B cell (primary cell): ENCODE measurements at places on chromosomes 4 and X. TPM values are rescaled to one million over a fixed set of nuclear protein-coding genes. Genes with fewer than 3 reads are reported as not detected.

Gene NXF2B
- not detected in 2 replicates for polyA plus RNA-seq

Gene GNRHR
- polyA plus RNA-seq = not detected in 2 replicates

Gene SNCA
- 0.48 and 0.71 TPM in 2 replicates for polyA plus RNA-seq

Gene IBSP
- not detected in 2 replicates for polyA plus RNA-seq

Gene ARAF
- polyA plus RNA-seq = 97.9 and 116 TPM in 2 replicates

Gene XAGE2
- not detected in 2 replicates for polyA plus RNA-seq

Gene EOLA1
- 61.5 and 109 TPM in 2 replicates for polyA plus RNA-seq

Gene MAGEA10
- not detected in 2 replicates for polyA plus RNA-seq

Gene FAAH2
- polyA plus RNA-seq = 0.37 and 0.85 TPM in 2 replicates

Gene PCDH18
- polyA plus RNA-seq = not detected in 2 replicates

DNA sequence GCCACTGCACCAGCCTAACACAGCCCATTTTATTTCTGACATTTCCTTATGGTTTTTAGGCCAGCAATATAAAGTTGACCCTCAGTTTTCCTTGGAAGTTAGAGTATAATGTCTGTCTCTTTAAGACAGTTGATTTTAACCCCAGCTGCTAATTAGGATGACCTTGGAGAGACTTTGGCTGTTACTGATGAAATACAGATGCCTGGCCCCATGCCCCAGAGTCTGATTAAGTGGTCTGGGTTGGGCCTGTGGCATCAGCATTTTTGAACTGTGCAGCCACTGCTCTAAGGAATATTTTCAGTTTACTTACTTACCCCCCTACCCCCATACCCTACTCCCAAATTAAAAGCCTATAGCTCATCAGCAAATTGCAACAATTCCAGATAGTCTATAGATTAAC is 85.8 kb downstream of the DCLK2 start:
- H3K4me3 ChIP-seq = no peak overlapping the region
- H3K4me1 ChIP-seq = no peaks in the 10 kb centered on the region
- no peak for DNase-seq
- no peak overlapping the region for H3K27ac ChIP-seq

GRCh38 chr4:153292897-153293741 is 51.4 kb upstream of the MND1 start:
- H3K27ac ChIP-seq = no peak overlapping the region
- no peaks in the 10 kb centered on the region for H3K36me3 ChIP-seq
- DNase-seq = no peak
- H3K4me3 ChIP-seq = no peak overlapping the region
- H3K27me3 ChIP-seq = no peaks in the 10 kb centered on the region

DNA sequence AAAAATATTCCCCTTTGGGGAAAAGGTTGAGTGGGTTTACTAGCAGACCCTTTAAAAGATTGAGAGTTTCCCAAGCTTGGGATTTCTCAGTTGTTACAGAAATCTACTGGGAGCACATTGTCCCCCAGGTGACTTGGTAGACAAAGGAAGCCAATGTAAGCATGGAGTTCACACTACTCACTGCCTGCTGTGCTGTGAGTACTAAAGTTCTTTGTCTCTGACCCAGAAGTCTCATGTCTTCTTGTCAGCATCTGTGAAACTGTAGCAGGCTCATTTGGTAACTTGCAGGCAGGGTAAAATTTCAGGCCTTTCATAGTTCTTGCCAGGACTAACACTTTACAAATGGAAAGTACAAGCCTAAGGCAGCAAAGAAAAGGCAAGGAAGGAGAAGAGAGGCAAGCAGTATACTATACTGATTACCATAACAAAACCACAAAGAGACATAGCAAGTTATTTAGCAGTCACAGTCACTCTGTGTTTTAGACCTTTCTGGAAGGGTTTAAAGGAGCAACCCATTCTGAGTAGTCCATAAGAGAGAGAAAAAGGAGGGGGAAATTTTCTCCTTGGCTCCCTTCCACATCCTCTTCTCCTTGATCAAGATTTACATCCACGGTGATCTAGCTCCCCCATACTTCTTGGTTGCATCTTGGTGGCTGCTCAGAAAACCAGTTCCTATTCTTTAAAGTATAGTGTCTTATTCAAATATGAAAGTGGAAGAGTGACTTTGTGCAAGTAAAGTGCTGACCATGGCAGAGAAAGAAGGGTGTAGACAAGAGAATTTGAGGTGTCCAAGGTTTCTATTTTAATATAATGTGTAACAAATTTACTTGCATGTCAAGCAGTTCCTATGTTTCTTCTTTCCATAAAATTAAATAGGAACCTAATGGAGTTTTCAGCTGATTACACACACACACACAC is 160.0 kb upstream of the PDE5A start:
- H3K27me3 ChIP-seq = no peaks in the 10 kb centered on the region
- H3K36me3 ChIP-seq = no peaks in the 10 kb centered on the region
- H3K4me1 ChIP-seq = no peaks in the 10 kb centered on the region
- H3K27ac ChIP-seq = no peak overlapping the region

DNA sequence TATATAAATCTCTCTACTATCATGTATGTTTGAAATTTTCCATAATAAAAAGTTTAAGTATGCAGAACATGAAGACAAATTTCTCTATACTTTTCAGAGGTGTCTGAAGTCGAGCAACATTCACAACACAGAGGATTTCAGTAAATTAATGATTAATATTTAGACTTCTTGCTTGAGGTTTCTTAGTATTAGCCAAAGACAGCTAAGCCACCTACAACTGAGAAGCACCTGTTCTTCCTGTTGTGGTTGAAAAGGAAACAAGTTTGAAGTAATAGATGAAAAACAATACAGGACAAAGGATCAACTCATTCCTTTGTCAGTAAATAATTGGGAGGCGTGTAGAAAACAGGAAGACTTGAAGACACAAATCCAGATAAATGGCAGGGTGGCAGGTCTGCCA is 21.1 kb downstream of the SCML1 start:
- no peaks in the 10 kb centered on the region for H3K4me1 ChIP-seq
- no peak overlapping the region for H3K4me3 ChIP-seq
- DNase-seq = no peak
- H3K36me3 ChIP-seq = no peaks in the 10 kb centered on the region
- no peak overlapping the region for H3K27ac ChIP-seq

- no peak overlapping the region for H3K27ac ChIP-seq
- H3K27me3 ChIP-seq = no peaks in the 10 kb centered on the region
- H3K4me1 ChIP-seq = no peaks in the 10 kb centered on the region
Measured at GRCh38 chr4:83636930-83637329, 101.0 kb downstream of the GPAT3 start.

DNA sequence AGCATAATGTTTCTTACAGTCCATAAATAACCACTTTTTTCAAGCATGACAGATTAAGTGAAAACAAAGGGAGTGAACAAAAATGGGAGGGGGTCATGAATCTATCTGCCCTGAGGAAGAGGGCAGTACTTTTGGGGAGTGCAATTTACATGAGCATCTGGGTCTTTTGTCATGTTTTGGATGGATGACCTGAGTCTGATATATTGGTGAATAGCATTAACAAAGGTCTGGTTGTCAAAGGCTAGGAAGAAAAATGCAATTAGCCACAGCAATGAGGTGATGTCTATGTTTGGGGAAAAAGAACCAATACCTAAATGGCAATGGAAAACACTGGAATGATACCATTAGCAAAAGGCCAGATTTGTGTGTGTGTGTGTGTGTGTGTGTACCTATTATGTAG is 15.1 kb upstream of the MAD2L1 start:
- H3K4me1 ChIP-seq = no peaks in the 10 kb centered on the region
- DNase-seq = no peak
- H3K4me3 ChIP-seq = no peak overlapping the region
- H3K27ac ChIP-seq = no peak overlapping the region
- no peaks in the 10 kb centered on the region for H3K36me3 ChIP-seq
- H3K27me3 ChIP-seq = no peaks in the 10 kb centered on the region

GRCh38 chrX:48700246-48700645 is 3.7 kb downstream of the SUV39H1 start:
- H3K4me1 ChIP-seq = peaks cover 15% of the 10 kb centered on the region
- H3K27ac ChIP-seq = no peak overlapping the region
- no peaks in the 10 kb centered on the region for H3K36me3 ChIP-seq
- no peak for DNase-seq
- H3K4me3 ChIP-seq = no peak overlapping the region
- no peaks in the 10 kb centered on the region for H3K27me3 ChIP-seq

DNA sequence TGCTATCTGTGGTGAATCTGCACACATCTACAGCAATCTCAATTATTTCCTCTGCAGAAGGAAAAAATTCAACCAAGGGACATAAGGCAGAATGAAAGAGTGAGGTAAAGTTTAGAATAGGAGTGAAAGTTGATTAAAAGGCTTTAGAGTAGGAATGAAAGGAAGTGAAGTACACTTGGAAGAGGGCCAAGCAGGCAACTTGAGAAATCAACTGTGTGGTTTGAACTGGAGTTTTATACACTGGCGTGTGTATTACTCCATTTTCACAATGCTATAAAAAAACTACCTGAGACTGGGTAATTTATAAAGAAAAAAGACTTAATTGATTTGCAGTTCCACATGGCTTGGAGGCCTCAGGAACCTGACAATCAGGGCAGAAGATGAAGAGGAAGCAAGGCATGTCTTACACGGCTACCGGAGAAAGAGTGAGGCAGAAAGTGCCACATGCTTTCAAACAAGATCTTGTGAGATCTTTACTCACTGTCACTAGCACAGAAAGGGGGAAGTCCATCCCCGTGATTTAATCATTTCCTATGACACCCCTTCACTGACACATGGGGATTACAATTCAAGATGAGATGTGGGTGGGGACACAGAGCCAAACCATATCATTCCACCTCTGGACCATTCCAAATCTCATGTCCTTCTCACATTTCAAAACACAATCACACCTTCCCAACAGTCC is 234.8 kb downstream of the IL15 start:
- H3K27me3 ChIP-seq = no peaks in the 10 kb centered on the region
- no peak for DNase-seq
- no peaks in the 10 kb centered on the region for H3K36me3 ChIP-seq
- no peak overlapping the region for H3K27ac ChIP-seq
- H3K4me1 ChIP-seq = no peaks in the 10 kb centered on the region
- H3K4me3 ChIP-seq = no peak overlapping the region

- no peaks in the 10 kb centered on the region for H3K36me3 ChIP-seq
- H3K4me3 ChIP-seq = no peak overlapping the region
- DNase-seq = no peak
- no peak overlapping the region for H3K27ac ChIP-seq
Measured at GRCh38 chr4:185865901-185866328, 53.9 kb upstream of the SORBS2 start.

- no peaks in the 10 kb centered on the region for H3K36me3 ChIP-seq
- no peak for DNase-seq
- peaks cover 14% of the 10 kb centered on the region for H3K4me1 ChIP-seq
- no peak overlapping the region for H3K27ac ChIP-seq
- H3K4me3 ChIP-seq = peak overlapping the region; percentile 53
- H3K27me3 ChIP-seq = no peaks in the 10 kb centered on the region
Measured at GRCh38 chrX:74536832-74537371, 77.5 kb downstream of the RLIM start.

GRCh38 chrX:109635146-109635545 is 10.2 kb upstream of the KCNE5 start:
- DNase-seq = peak; percentile 25
- no peaks in the 10 kb centered on the region for H3K4me1 ChIP-seq
- no peaks in the 10 kb centered on the region for H3K27me3 ChIP-seq
- H3K27ac ChIP-seq = no peak overlapping the region
- no peaks in the 10 kb centered on the region for H3K36me3 ChIP-seq

GRCh38 chr4:160364217-160364616 is 1261.3 kb downstream of the RAPGEF2 start:
- no peak for DNase-seq
- no peaks in the 10 kb centered on the region for H3K36me3 ChIP-seq
- H3K4me3 ChIP-seq = no peak overlapping the region
- no peak overlapping the region for H3K27ac ChIP-seq
- no peaks in the 10 kb centered on the region for H3K27me3 ChIP-seq

DNA sequence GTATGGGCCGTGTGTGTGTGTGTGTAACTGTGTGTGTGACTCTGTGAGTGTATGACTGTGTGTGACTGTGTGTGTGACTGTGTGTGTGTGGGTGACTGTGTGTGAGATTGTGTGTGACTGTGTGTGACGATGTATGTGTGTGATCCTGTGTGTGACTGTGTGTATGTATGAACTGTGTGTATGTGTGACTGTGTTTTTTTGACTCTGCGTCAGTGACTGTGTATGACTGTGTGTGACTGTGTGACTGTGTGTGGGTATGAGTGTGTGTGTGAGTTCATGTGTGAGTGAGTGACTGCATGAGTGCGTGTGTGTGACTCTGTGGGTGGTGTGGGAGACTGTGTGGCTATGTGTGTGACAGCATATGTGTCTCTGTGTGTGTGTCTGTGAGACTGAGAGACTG is 81.8 kb downstream of the ZNF718 start:
- peaks cover 3% of the 10 kb centered on the region for H3K4me1 ChIP-seq
- no peak overlapping the region for H3K27ac ChIP-seq
- no peaks in the 10 kb centered on the region for H3K27me3 ChIP-seq
- no peaks in the 10 kb centered on the region for H3K36me3 ChIP-seq
- H3K4me3 ChIP-seq = no peak overlapping the region

- H3K4me1 ChIP-seq = peaks cover 14% of the 10 kb centered on the region
- peak within 1 kb of the TSS; percentile 94 for H3K27ac ChIP-seq
- no peaks in the 10 kb centered on the region for H3K36me3 ChIP-seq
- DNase-seq = peak; percentile 71
- peak within 1 kb of the TSS; percentile 76 for H3K4me3 ChIP-seq
- H3K27me3 ChIP-seq = no peaks in the 10 kb centered on the region
Measured at GRCh38 chrX:123961268-123962005, at the start of gene STAG2. Gene STAG2, plus strand, starts transcription at chrX:123961706. Its CDS starts 60,922 bp downstream, at chrX:124022628.

DNA sequence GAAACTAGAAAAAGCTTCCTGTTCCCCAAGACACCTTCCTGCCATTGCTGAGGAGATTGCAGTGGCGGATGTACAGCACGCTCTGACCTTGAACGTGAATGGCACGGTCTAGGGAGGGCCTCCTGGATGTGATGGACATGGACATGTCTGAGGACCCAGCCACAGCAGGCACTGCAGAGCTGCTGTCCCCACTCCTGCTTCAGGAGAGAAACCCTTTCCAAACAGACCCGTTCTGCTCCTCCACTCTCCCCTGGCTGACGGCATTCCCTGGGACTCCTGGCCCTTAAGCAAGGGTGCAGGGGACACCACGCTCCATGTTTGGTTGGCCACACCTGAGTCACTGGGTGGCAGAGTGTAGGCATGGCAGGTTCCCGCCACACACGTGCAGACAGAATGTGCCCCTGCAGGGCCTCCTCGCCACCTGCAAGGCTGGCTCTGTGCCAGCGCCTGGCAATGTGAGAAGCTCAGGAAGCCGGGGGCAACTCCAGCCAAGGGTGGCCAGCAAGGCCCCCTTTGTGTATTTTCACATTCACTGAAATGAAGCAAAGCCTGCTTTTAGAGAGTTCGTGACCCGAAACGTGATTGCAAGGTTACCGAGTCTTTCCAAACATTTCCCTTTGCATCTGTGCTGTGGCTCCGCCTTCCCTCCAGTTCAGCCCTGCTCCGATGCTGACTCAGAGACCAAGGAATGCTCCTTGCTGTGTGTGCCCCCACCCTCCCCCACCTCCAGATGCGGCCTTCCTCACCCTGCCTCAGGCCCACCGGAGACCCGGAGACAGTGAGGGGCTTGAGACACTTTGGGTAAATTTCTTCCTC is 46.1 kb downstream of the HTRA3 start:
- no peak overlapping the region for H3K4me3 ChIP-seq
- no peak for DNase-seq
- H3K27me3 ChIP-seq = no peaks in the 10 kb centered on the region
- H3K36me3 ChIP-seq = no peaks in the 10 kb centered on the region

- H3K27ac ChIP-seq = no peak overlapping the region
- H3K4me3 ChIP-seq = no peak overlapping the region
- no peak for DNase-seq
- no peaks in the 10 kb centered on the region for H3K27me3 ChIP-seq
- H3K36me3 ChIP-seq = no peaks in the 10 kb centered on the region
Measured at GRCh38 chr4:7487502-7487901, 52.8 kb upstream of the PSAPL1 start.
